Bronchial epithelial cell (primary cell): ENCODE measurements at places on chromosomes 4 and X. TPM values are rescaled to one million over a fixed set of nuclear protein-coding genes. Genes with fewer than 3 reads are reported as not detected.
A peak's percentile ranks its signal among the peaks of the same experiment; 100 is the strongest.

DNA sequence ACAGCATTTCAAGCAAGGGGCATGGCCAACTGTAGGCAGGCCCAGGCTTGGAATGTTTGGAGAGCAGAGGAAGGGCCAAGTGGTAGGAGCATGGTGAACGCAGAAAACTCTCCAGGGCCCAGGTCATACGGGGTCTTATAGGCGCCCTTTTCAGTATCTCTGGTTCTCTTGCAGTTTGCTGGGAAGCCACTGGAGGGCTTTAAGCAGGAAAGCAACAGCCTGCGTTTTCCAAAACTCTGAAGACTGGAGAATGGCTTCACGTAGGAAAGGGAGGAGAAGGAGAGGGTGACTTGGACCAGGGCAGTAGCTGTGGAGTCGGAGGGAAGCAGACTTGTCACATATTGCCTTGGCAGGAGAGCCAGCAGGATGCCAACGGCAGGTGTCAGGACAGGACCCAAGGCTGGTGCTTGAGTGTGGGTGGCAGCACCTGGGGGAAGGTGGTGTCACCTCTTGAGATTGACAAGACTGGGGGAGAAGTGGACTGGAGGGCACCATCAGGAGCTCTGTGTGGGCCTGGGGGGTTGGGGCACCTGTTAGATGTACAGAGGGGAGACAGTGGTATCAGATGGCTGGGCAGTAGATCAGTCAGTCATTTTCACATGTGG, 21.9 kb downstream of the TKTL1 start:
- DNase-seq, result peak; percentile 6

Gene PNMA5
- not detected in 2 replicates for total RNA-seq

- DNase-seq, result no peak
Observed at GRCh38 chr4:4860600-4861389, 1.3 kb downstream of the MSX1 start.

Gene TMEM271
- total RNA-seq, result not detected in 2 replicates

DNA sequence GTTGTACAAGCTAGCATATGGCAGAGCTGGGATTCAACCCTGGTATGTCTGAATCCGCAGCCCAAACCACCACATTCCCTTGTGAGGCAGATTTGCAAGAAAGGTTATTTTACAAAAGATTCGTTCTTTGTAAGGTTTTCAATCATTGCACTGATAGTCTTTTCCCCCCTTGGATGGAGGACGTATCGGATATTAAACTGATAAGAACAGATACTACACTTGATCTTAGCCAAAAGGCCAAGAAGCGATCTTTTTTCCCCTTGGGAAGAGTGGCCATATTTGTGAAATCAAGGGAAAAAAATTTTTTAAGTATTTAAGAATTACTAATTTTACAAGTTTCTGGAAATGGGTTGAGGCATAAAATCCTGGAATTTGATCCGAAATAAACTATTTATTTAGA, 34.4 kb upstream of the MSMO1 start:
- no peak for DNase-seq

DNA sequence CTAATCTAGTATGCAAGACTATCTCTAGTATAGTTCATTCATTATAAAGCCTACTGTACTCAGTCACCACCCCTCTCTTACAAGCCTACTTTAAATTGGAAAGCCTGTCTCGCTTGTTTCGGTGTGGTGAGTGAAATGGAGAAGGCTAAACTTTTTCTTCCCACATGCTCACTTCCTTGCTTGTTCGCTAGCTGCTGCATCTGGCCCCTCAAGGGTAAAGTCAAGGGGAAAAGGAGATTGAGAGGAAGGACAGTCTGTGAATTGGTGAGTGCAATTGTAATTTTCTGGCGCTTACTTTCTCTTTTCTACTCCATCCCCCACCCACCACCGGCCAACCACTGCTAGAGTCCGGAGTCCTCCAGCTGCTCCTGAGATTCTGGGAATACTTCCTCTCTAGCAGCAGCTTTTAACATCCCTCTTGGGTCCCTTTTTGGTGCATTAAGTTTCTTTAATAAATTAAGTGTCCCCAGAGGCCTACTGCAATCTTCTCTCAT, 12.1 kb upstream of the ARAP2 start:
- no peak for DNase-seq

Gene FAM53A
- total RNA-seq, result 0.64 and 0.79 TPM in 2 replicates

Gene TMEM156
- 2.0 and 3.4 TPM in 2 replicates for total RNA-seq

DNA sequence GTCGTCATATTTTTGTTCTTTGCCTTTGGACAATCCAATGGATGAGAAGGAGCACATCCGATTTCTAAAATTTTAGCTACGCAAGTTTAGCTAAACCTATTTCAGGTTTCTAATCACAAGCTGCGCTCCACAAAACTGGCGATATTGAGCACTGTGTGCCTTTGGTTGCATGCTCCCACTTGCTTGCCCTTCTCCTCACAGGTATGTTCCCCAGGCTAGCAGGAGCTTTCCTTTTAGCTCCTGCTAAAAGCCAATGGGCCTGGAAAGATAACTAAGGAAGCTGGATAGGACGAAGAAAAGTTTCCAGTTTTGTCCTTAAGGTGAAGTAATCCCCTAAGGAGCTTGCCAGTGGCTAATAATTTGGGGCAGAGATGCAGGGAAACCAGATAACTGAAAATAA, 975.2 kb downstream of the FSTL5 start:
- DNase-seq, result no peak

DNA sequence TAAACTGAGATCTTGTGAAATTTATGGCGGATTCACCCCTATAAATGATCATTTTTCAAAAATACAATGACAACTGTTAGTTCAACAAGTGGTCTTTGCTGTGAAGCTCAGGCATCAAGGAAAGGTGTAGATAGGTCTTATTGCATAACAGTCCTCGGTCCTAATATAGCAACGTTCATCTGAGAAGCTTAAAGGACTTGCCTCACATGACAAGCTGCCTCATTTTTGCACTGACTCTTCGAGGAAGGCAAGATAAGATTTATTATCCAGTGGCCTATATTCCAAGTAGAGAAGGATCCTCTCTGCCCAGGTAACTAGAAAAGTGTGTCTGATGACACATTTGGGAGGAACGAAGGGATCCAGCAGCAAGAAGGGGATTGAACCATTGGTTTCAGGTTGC, 13.6 kb upstream of the DDX3X start:
- DNase-seq, result no peak

- no peak for DNase-seq
Observed at GRCh38 chr4:26175006-26175786, 145.6 kb upstream of the RBPJ start.

DNA sequence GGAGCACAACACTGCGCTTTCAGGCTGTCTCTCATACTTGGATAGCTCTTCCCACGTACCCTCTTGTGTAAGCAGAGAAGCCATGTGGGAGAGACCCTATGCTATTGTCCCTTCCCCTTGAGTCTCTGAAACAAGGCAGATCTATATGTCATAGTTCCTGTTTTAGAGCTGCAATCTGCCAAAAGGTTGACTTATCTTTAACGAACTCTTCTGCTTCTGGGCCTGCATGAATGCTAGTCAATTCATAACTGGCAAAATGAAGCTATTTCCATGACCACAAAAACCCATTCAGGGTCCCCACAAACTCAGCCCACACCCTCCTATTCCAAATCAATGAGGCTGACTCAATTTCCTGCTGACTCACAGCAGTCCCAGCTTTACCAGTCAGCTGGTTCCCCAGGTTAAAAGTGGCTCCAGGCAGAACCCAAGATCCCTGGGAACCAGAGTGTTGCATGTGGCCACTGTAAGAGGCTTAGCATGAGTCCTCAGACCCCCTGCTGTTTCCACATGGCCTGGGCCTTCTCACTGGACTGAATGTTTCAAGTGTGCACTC, 25.3 kb upstream of the SOD3 start:
- peak; percentile 92 for DNase-seq

Gene GPRASP2
- total RNA-seq, result 4.2 and 9.6 TPM in 2 replicates

Gene QRFPR
- not detected in 2 replicates for total RNA-seq
